HuH-7.5 (cell line): ENCODE measurements at places on chromosomes 6 and 20.

DNA sequence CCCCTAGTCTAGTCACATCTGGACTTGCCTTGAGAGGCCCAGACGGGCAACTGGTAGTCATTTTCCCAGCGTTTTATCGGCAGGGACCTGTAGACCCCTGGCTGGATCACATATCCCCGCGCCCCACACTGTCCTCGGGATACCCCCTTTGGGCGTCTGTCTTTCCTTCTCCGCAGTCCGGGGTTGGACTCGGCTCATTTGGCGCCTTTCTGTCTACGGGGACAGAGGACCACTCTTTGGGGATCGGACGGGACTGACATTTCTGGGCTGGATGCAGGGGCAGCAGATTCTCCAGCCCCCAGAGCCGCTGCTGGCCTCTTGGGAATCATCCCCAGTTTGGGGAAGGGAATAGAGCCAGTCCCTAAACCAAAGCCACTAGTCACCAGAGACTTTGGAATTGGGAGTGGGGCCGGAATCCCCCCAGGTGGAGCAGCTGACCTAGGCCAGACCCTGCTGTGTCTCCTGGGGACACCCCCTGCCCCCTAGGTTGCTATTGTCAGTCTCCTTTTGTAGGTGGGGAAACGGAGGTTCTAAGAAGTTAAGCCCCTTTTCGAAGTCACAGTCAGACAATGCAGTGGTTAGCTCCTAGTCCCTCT is 734 bp downstream of the FAM110A start:
- no peak for DNase-seq

DNA sequence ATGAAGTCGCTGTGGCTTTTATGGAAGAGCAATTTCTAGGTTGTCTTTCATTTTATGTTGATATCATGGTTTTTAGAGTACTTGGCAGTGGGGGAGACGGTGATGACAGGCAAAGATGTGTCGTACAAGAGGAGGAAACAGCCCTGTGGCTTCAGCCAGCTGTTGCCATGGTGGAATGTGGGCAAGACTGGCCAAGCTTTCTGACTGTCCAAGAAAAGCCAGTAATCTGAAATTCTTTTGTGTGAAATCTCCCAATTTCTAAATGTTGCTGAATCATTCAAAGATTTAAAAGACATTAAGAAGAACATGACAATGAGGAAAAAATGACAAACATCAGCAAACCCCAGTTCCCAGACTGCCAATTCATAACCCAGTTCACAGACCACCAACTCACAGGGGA is 23.1 kb downstream of the PFDN4 start:
- DNase-seq = no peak

DNA sequence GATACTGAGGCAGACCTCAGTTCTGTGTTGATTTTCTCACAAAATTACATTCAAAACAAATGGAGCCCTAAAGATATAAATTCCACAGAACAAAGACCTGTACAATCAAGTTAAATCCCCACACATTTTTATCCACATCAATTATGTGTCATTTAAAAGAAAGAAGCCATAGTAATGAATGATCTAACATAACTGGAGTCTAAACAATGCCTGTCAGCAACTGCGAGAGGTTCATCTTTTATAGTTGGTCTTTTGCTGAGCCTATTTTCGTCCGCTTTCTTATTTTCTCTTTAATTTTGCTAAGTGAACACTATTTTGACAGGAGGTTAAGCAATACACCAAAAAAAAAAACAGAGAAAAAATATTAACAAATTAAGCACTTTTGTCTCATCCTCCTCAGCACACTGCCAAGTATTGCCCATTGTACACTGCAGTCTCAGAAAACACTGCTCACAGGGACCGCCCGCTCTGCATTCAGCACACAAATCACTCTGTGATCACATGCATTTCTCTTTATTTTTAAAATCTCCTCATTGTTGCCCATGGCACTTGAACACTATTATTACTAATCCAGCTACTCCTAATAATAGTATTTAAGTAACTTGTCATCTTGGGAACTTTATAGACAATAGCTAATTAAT is 140.8 kb downstream of the BTBD9 start:
- no peak for DNase-seq

DNA sequence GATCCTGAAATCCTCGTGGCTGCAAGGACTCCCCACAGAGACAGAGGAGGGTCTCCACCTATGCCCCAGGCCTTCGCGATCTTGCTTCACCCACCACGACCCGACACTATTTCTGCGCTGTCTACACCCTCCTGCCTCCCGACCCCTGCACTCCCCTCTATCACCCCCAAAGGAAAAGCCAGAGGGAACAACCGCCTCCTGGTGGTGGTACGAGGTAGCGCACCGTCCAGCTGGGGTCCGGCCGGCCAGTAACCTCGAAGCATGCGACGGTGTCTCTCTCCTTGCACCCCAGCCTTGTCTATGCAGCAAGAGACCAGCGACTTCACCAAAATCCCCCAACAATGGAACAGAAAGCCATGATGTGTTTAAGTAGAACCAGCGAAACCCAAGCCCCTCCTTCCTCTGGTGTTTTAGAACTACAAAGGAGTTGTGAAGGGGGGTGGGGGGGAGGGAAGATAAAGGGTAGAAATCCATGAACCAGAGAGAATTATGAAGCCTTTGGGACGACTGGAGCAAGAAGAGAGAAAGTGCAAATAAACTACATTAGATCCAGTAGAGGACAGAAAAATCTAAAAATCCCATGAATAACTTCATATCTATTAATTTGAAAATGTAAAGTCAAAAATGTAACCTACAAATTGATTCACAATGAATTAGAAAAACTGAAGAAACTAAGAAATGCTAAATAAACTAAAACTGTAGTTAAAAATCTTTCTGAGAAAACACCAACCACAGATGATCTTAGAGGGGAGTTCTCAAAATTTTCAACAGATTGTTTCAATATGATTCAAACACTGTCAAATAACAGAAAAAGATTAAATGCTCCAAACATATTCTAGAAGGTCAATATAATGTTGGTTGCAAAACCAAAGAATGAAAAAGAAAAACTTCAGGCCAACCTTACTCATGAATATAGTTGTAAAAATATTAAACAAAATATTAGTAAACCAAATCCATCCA is 168.0 kb downstream of the CDK19 start:
- DNase-seq = no peak

- DNase-seq = no peak
Observed at GRCh38 chr6:113750151-113750855, 106.8 kb upstream of the MARCKS start.

GRCh38 chr6:12126051-12126450 is 113.9 kb downstream of the HIVEP1 start:
- no peak for DNase-seq

- DNase-seq = no peak
Observed at GRCh38 chr6:106894978-106895702, 79.4 kb downstream of the CD24 start.
